ENCODE measurements at places on chromosomes 11 and 22.

DNA sequence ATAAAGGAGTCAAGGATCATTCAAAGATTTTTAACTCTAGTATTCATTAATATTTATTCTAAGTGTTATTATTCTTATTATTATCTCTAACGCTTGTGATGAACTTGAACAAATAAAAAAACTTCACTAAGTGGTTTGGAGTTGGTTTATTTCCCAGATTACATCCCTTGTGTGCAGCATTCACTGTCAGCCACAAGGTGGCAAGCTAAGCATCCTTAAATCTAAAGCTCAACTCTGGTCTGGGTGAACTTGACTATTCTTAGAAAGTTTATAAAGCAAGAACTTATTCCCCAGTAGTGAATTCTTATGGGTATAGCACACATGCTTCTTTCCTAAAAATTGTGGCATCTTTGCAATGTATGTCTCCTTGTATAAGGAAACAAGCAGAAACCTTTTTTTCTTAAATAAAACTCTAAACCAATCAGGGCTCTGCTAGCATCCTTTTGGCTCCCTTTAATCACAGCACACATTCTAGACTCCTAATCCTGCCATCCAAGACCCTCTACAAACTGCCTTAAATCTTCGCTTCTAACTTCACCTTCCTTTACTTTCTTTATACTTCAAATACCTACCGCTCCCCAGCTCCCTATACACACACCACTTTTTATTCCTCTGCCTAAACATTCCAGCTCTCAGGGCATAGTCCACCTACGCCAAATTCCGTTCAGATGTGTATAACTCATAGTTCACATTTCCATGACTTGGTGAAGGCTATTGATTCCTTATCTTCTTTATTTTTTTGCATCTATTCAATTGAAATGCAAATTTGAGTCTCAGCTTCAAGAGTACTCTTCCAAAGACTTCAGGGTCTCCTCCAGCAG lies 1068.8 kb downstream of the DLG2 start:
- DNase-seq: no peak

- DNase-seq: no peak
Measured at GRCh38 chr22:27212617-27213177, 555.3 kb downstream of the MIAT start.

DNA sequence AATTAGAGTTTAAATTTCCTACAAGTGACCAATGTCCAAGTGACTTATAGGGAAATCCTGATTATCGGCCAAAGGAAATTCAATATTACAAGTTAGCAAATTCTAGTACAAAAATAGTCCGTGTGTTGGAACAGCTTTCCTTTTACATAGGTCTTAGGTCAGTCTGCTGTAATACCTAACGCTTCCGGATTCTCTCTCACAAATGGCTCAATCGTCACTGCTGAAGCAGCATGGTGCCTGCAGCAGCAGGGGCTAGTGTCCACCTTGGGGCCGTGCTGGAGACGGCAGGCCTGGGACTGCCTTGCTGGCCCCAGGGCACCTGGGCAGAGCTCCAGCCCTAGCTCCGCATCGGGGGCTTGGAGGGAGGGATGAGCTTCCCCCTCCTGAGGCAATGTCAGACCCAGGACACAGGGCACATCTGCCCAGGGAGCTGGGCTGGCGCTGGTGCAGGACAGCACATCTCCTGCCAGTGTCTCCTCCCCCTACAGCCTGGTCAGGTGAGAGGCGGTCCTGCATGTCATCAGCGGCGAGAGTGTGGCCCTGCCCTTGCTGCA lies 39.4 kb upstream of the CLTCL1 start:
- no peak for DNase-seq

GRCh38 chr22:19970479-19971275 lies 29.1 kb upstream of the TXNRD2 start:
- DNase-seq: no peak

DNA sequence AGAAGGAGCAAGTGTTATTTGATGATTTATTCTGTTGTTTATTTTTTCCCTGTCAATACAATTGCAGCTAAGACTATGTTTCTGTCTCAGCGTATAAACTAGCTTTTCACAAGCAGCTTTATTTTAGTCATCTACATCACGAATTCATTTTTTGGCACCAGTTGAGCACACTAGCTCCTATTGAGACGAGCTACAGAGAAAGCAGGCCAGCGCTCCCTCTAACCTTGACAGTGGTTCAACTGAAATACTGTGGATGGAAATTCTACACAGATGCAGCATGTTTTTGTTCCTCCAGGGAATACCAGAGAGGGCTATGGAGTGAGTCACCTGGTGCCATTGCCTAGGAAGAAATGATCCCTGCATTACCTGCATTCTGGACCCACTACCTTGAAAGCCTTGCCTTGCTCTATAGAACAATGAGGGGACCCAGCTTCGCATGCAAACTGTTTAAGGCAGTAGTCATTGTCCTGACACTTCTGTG lies 108.2 kb upstream of the ARHGAP42 start:
- DNase-seq: no peak

DNA sequence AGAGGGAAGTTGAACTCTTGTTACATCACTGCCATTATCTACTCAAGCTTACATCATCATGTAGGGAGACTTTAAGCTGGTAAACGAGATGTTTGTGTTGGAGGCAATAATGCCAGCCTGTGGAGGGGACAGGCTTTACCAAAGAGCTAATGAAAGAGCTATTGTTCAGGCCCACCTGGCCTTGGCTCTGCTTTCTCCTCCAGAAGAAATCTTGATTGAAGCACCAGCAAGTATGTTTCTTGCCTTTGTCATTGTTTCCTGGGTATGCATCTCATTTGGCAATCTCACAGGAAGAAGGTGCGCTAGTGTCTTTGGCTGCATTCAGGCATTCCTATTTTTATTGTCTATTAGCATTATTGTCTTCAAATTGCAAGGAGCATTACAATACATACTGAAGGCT lies 16.7 kb upstream of the CARD18 start:
- DNase-seq: no peak

GRCh38 chr11:1300121-1300520 lies 9.3 kb downstream of the TOLLIP start:
- DNase-seq: no peak

DNA sequence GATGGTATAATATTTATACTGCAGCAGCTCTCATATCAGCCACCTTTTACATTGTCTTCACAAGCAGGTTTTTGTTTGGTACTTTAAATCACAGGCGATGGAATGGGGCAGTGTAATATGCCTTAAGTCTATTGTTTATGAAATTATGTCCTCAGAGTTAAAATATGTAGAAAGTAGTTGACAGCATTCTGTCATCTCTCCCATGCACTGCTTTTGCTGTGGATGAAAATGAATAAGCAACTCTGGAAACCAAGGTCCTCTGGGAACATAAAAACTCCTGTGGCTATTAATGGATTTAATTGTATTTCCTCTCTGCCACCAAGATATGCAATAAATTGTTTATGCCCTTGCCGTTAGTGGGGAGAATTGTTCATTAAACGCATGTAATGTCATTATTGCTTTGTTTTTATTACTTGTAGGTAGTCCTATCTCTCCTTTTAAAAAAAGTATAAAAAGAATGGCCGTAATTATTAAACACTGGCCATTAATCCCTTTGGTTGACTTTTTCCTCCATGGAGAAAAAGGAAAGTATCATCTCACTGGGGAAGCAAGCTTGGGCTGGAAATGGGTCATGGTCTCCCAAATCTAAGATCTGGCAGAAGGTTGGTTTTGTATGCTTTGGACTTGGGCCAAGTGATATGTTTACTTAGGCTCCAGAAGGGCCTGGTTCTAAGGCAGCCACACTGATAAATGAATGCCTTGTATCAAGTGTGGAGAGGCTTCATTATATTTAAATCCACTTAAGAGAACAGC lies 13.1 kb downstream of the PACS1 start:
- DNase-seq: no peak

DNA sequence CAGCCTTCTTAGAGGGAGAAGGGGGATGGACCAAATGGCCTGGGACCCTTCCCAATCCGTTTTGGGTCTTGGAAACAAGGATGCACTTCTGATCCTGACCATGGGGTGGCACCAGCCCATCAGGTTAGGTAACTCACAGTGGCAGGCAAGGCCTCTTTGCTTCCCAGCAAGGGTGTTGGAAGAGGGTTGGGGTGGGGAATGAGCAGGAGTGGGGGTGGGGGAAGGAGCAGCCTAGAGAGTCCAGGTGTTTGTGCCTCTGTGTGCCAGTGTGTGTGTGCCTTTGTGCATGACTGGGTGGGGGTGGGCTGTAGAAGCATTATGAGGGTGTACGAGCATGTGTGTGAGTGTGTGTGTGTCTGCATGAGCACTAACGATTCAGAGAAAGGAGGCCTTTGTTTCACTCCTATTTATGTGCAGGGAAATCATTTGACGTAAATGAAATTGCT lies 213.1 kb downstream of the INSC start:
- DNase-seq: no peak

GRCh38 chr11:22787551-22788162 lies 41.9 kb downstream of the SVIP start:
- DNase-seq: no peak

DNA sequence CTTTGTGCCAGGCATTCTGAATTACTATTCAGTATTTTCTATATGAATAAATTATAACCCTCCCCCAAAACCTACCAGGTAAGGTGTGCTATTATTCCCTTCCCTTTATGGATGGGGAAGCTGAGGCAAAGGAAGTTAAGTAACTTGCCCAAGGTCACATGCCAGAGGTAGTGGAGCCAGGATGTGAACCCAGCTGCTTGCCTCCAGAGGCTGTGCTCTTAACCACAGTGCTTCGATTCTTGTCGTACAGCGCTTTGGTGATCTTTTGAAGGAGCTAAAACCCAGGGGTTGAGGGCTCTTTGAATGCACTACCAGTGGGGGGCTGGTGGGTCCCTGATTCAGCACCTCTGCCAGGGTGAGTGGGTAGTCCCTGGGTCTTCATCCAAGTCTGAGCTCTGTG lies 18.8 kb downstream of the MCM5 start:
- no peak for DNase-seq

DNA sequence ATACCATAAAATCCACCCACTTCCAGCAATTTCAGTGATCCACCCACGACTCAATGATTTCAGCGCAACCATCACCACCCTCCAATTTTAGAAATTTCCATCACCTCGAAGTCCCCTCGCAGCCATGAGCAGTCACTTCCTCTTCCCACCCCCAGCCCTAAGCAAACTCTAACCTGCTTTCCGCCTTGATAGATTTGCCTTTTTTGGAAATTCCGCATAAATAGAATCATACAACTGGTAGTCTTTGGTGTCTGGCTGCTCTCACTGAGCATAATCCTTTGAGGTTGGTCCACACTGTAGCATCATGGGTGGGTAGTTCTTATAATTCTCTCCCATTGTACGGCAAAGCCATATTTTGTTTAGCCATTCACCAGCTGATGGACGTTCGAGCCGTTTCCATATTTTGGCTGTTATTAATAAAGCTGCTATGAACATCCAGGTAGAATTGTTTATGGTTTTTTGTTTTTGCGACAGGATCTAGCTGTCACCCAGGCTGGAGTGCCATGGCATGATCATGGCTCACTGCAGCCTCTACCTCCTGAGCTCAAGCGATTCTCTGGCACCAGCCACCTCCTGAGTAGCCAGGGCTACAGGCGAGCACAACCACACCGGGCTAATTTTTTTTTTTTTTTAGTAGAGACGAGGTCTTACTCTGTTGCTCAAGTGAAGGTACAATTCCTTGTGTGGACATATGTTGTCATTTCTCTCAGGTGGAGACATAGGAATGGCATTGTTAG lies 16.0 kb downstream of the PIM3 start:
- DNase-seq: peak; percentile 54

GRCh38 chr11:68664906-68665305 lies 19.4 kb upstream of the GAL start:
- DNase-seq: no peak

- DNase-seq: no peak
Measured at GRCh38 chr22:26008587-26008986, 160.7 kb upstream of the SEZ6L start.

DNA sequence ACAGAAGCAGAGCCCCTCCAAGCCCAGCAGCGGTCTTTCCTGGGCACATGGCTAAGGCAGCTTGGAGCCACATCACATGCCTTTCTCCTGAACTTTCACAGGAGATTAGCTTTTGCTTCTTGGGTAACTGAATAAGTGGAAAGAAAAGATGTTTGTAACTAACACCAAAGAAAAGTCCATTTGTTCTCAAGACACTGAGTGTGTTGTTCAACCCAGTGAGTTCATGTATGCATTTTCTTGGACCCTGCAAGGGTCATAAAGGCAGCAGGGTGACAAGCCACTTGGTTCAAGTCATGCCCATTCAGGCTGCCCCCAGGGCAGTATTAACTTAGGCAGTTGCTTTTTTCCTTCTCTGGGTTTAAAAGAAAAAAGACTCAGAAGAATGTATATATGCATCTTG lies 203.4 kb downstream of the FAM76B start:
- no peak for DNase-seq

GRCh38 chr22:43289976-43290721 lies 53.0 kb downstream of the SCUBE1 start:
- DNase-seq: no peak

DNA sequence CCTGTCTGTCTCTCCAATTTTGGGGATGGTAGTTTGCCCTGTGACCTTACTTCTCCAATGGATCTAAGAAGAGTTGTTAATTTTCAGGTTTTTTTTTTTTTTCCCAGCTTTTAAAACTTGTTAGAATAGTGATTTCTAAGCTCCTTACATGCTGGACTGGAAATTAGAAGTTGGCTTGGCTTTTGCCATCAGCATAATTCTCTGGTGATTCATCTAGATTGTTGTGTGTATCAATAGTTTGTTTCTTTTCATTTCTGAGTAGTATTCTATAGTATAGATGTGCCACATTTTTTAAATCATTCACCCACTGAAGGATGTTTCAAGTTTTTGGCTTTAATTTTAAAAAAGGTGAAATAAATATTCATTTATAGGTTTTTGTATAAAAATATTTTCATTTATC lies 51.4 kb downstream of the ADAMTS15 start:
- no peak for DNase-seq

DNA sequence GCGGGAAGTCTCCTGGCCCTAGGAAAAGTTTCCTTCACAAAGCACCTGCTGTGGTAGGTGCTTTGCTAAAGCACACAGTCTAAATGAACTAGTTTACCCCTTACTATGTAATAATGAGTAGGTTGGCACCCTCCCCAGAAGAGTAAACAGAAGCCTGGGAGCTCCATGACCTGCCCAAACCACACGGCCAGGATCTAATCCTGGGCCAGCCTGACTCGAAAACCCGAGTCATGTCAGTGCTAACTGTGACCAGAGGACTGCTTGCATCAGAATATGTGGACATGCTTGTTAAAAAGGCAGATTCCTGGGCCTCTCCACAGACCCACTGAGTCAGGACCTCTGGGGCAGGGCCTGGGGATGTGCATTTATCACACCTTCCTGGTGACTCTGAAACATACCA lies 67.7 kb downstream of the PANX1 start:
- DNase-seq: no peak

DNA sequence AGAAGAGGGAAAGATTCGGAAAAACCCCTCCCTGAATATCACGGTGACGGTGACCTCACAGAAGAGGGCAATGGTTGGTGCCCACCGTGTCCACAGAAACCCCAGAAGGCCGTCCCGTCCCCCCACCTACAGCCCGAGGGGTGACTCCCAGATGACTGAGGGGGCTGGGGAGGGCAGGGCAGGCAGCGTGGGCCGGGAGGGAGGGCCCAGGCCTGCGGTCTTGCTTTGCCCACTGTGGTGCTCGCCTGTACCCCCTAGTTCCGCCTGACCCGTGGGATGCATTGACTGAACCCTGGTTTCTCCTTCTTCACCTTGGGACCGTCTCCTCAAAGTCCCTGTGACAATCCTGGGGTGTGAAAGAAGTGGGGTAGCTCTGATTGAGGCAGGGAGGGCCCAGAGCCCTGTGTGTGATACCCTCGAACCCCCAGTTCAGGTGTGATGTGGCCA lies 526.7 kb downstream of the BRD1 start:
- DNase-seq: no peak
